ENCODE measurements at places on chromosomes 11 and 22. TPM values are rescaled to one million over a fixed set of nuclear protein-coding genes. Genes with fewer than 3 reads are reported as not detected.

DNA sequence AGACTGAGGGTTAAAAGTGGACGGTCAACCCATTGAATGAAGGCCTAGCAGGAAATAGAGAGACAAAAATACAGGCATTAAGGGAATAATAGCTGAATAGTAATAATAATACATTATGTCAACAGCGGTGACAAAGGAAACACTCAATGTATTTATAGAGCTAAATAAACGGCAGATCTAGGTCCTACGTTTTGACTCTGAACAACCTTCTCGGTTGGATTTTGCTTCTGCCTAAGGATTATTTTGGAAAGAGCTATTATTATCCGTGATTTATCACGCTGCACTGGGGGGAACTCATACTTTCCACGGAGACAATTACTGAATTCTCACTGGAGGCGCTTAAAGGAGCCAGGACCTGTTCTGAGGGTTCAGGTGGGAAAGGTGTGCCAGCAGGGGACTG is 118.2 kb upstream of the KIRREL3 start:
- no peak for DNase-seq

DNA sequence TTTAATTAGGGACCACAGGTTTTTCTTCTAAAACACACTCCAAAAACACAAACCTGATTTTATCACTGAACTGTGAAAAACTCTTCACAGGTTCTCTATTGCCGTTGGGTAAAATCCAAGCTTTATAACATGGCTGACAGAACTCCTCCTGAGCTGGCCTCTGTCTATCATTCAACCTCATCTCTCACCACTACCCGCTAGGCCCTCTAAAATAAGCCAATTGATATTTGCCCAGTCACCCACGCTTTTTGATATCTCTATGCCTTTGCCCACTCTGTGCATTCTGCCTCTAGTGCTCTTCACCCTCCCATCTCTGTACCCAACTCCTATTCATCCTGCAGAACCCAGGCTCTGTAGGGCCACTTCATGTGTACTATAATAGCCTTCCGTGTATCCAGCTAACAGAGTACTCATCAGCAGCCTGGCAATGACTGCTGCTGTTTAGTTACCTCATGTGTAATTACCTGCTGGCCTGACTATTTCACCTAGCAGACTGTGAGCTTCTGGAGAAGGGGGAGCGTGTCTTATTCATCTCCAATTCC is 1.1 kb upstream of the CNGA4 start:
- DNase-seq, result no peak

DNA sequence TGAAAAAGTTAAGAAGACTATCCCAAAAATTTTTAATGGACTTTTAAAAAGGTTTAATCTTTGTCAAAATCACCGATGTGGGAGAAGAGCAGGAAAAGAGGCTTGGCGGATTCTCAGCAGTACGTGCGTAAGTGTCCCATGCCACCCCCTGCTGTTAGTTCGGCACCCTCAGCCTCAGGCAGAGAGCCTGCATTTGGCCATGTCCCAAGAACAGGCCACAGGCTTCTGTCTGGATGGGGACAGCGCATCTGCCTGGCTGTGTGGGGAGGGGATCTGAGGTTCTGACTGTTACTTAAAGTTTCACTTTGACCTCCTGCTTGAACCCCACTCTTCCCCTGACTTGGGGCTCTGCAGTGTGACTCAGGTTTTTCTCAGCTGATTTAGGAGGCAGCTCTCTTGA is 35.3 kb downstream of the EXT2 start:
- DNase-seq, result no peak

DNA sequence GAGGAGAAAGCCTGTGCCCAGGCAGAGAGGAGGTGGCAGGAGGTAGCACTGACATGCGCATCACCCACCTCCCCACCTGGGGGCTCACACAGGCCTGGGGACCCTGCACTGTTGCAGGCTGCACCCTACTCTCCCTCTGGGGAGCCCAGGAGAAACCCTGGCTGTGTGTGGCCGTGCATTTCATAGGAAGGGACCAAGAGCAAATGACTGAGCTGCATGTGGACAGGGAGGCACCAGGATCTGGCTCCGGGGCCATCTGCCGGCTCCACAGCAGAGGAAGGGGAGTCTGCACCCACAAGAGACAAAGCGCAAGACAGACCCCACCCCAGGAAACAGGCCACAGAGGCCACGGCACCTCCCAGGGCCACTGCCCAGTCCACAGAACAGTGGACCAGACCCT is 22.7 kb downstream of the BID start:
- DNase-seq, result no peak

GRCh38 chr11:16797776-16798175 is 59.3 kb downstream of the C11orf58 start:
- DNase-seq, result no peak

DNA sequence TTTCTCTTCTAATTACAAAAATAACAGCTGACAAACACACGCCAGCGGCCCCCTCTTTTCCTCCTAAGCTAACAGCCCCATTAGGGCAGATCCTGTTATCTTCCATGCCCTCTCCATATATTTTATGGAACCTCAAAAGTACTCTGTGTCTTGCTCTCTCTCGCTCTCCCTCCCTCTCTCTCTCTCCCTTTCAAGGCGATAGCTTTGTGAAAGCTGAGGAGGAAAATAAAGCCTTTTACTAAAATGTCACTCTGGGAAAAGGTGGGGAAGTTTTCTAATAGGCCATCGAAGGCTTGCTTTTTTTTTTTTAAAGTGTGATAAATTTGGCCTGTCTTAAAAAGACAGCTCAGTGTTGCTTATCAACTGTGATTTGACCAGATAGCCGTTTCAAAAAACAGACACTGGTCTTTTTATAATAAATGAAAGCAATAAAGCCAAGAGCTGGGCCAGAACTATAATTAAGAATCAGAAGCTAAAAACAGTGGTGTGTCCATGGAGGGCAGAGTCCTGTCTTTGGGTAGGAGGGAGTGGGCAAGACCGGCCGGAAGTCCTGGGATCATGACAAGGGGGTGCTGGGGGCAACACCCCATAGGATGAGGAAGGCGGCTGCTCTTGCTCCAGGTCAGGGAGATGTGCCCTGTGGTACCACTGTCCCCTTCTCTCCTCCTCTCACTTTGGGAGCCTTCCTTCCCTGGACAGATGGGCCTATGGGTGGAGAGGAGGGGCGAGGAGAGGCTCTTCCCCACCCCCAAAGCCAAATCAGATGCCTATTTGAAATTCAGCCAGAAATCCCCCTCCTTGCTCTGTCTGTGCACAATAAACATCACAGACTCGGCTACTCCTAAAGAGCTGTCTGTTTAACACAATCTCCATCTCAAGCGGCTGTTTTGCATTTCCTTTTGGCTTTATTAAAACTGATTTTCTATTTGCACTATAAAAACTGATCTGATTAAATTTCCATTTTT is 267.2 kb downstream of the BUD13 start:
- DNase-seq, result no peak

DNA sequence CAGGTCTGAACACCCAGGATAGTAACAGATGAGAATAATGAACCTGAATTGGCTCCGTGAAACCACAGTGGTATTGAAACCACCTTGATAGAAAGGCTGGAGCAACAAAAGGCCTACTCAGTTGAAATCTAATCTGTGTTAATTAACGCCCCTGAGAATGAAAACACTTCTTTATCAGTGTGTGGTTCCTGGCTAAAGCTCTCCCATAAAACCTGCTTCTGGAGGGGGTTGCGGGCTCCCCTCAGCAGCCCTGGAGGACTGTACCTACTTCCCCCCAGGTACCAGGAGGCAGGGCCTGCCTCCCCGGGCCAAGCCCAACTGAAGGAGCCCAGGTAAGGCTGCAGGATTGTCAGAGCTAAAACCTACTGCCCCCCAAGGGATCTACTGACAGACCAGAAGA is 54.6 kb downstream of the PLEKHA7 start:
- DNase-seq, result no peak

GRCh38 chr11:128757235-128757711 is 63.4 kb downstream of the FLI1 start:
- DNase-seq, result no peak

- no peak for DNase-seq
Measured at GRCh38 chr22:20106849-20107237, 9.1 kb upstream of the RANBP1 start.

GRCh38 chr11:6563667-6564066 is 39.7 kb downstream of the RRP8 start:
- no peak for DNase-seq

GRCh38 chr11:48007677-48008076 is 27.3 kb downstream of the PTPRJ start:
- DNase-seq, result no peak

- no peak for DNase-seq
Measured at GRCh38 chr11:10309163-10310093, 4.6 kb downstream of the ADM start.

DNA sequence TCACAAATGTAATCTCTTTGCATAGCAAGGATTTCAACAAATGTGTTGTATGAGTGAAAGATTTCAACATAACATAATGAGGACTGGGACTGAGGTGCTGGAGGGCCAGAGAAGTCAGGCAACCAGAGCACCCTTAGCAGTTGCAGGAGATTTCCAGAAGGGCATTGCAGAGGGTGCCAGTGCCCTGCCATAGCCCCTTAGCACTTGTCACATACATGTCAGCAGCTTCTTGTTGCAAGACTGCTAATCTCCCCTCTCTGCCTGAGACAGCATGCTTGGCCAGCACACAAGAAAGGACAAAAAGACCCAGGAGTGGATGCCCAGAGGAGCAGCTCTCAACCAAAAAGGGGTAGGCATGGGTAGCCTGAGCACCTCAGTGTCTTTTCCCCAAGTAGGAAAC is 43.2 kb downstream of the BBOX1 start:
- no peak for DNase-seq

GRCh38 chr11:65615950-65616574 is 486 bp downstream of the PCNX3 start:
- DNase-seq, result peak; percentile 81

DNA sequence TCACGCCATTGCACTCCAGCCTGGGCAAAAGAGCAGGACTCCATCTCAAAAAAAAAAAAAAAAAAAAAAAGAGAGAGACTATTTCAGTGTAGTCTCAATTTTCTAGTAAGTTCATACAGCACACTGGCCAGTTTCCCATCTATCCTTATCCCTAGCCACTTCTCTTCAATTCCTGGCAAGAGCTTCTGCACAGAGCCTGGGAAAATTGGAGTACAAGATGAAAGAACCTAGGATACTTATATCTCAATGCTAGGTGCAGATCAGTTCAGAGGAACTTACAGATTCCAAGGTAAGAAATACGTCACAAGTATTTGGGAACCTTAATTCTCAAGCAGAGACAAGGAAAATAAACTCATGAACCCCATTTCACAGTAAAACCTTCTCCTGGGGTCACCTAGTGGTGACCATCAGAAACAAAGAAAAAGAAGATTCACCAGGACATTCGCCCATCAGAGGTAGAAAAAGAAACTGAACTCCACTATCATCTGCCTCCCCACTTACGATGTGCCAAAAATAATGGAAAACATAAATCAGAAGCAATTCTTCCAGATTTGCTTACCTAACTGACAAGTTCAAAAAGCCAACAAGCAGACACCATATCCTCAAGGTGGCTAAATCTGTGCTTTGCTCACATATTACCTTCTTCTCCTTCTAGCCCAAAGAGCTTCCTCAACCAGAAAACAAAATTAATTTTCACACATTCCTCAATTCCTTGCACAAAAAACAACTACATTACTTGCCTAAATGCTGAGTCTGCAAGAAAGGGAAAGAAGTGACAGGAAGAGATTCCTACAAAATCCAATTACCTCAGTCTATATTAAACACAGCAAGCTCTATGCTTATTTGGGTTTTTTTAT is 4.9 kb downstream of the DENND5A start:
- DNase-seq, result no peak

DNA sequence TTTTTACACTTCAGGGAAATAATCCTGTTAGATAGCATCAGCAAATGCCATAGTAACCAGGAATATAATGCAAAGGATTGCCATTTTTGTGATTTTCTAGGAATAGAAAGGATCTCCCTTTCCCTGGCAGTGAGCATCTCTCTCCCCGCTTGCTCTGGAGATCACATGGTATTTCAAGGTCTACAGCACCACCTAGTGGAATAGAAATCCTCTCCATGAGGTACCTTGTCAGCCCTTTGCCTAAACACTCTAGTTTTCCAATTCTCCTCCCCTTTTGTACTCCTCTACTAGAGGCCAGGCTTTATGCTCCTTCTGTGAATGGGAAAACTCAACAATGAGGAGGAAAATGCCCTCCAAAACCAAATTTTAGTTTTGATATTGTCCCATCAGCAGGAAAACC is 78.4 kb downstream of the XRRA1 start:
- no peak for DNase-seq

DNA sequence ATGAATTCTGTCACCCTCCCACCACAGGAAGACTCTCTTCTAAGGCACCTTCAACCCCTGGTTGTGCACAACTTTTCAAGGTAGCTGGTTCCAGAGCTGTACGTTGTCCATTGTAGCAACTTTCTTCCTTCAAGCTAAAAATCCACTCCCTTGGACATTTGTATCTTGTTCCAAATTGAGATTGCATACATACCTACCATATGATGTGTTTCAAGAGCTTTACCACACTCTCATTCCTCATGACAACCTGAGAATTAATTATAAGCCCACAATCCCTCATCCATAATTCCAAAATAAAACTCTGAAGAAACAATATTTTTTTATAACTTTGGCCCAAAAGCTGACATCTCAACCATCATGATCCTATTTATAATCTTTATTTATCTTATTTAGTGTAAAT is 3.0 kb downstream of the OR52W1 start:
- DNase-seq, result no peak

- DNase-seq, result no peak
Measured at GRCh38 chr11:20934516-20934915, 265.1 kb downstream of the NELL1 start.

GRCh38 chr22:16958475-16958874 is 49.5 kb downstream of the GAB4 start:
- DNase-seq, result no peak

DNA sequence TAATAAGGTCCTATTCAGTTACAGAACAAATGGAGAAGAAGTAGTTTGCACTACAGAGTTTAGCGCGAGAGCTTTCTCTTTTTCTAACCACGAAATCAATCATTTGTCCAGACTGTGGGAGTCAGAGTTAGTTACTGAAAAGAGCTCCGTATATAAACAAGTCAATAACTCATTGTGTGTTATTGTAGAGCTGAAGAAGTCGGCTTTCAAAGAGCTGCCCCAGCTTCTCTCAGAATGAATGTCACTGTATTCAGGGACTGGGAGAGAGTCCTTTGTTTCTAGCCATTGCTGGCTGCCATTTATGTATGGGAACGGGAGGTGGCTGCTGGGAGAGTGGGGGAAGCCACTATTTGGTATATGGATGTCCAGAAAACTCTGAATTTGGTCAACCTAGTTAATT is 227.8 kb downstream of the DCDC1 start:
- DNase-seq, result no peak

- peak; percentile 43 for DNase-seq
Measured at GRCh38 chr22:22877523-22878210, 9.9 kb upstream of the IGLL5 start.

GRCh38 chr11:73570415-73571114 is 27.3 kb downstream of the FAM168A start:
- DNase-seq, result peak; percentile 38

FGF19 gene
- total RNA-seq, result 10.3 TPM

KCNC1 gene
- total RNA-seq, result not detected

TMEM191C gene
- not detected for total RNA-seq

EMID1 gene
- 45.6 TPM for total RNA-seq

CDKN1C gene
- total RNA-seq, result 15.0 TPM

CCDC89 gene
- total RNA-seq, result 0.26 TPM

SCN2B gene
- not detected for total RNA-seq

YPEL1 gene
- 1.0 TPM for total RNA-seq

MYO7A gene
- not detected for total RNA-seq

LMO2 gene
- total RNA-seq, result 0.31 TPM

KRTAP5-10 gene
- total RNA-seq, result not detected
